T-helper 1 cell (primary cell): ENCODE measurements at places on chromosomes 11 and 22.

DNA sequence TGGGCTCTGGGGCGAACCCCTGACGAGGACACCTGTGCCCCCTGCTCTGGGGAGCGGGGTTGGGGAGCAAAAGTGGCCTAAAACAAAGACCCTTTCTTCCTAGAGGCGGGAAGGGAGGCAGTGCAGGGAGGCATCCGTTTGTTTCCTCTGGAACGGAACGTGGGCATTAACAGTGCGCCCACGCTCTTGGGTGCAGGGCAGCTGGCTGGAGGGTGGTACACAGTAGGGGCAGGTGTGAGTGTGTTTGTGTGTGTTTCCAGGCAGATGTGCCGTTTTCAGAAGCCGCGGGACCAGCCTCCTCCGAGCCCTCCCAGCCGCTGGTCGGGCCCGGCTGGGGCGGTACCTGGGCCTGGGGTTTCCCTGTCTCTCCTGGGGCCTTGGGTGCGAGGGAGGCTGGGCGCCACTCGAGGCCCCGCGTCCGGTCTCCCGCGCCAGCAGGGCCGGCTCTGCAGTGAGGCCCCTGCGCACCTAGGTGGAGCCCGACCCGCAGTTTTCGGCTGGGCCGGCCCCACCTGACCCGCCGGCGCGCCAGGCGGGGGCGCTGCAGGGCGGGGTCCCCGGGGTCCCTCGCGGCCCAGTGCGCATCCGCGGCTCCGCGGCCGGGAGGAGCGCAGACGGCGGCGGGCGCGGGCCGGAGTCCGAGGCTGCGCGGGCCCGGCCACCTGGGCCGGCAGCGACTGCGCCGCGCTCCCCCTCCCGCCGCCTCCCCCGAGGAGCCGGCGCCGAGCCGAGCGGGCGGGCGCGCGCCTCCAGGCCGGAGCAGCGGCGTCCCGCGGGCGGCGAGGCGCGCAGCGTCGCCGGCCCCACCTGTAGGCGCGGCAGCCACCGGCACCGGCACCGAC lies 1252.7 kb downstream of the BRD1 start:
- no peak for DNase-seq

GRCh38 chr11:115627071-115627470 lies 122.9 kb upstream of the CADM1 start:
- DNase-seq = no peak

- no peak for DNase-seq
These were observed 7.3 kb downstream of the CABP7 start for GRCh38 chr22:29727131-29727523.

GRCh38 chr11:62333768-62334167 lies 3.5 kb upstream of the ASRGL1 start:
- no peak for DNase-seq

GRCh38 chr22:44462246-44463010 lies 35.6 kb downstream of the RTL6 start:
- DNase-seq = no peak

DNA sequence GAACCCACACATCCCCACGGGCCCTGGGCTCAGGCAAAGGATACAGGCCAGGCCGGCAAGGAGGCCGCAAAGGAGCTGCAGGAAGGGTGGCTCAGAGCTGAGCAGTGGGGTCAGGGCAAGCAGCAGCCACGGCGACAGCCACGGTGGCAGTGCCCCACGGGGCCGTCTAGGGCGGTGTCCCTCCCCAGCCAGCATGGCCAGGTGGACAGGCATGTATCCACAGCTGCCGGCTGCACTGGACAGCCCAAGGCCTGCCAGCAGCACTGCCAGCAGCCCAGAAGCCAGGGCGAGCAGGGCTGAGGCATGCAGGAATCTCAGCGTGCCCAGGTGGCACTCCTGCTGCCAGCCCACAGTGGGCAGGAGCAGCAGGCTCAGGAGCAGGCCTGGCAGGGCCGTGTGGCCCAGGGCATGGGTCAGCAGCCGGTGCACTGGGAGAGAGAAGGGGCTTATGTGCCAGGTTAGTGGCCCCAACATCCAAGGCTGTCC lies 3.9 kb downstream of the RHBDD3 start:
- DNase-seq = no peak

DNA sequence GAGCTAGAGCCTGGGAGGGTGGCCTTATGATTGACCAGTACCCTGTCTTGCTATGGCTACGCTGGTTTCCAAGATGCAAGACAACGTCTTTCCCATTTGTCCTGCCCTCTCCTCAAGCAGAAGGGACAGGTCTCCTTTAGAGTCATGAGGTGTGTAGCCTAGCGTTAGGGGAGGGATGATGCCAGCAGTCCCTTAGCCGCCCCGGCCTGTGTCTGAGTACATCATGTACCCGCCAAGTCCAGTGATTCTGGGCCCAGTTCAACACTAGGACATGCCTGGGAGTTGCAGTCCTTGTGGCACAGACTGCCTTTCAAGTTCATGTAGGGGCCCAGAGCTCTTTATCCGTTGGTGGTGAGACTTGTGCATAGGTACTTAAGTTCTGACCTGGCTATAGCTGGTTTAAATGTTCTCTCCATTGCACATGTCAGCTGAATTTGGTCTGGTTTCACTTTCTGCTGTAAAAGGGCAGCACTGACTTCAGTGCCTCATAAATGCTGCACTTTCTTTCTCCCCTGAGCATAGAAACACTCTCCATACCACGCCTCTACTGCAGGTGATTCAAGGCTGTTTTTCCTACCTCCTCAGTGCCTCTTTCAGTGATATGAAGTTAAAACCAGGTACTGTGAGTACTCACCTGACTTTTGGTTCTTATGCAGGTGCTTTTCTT lies 151.1 kb downstream of the METTL15 start:
- no peak for DNase-seq

DNA sequence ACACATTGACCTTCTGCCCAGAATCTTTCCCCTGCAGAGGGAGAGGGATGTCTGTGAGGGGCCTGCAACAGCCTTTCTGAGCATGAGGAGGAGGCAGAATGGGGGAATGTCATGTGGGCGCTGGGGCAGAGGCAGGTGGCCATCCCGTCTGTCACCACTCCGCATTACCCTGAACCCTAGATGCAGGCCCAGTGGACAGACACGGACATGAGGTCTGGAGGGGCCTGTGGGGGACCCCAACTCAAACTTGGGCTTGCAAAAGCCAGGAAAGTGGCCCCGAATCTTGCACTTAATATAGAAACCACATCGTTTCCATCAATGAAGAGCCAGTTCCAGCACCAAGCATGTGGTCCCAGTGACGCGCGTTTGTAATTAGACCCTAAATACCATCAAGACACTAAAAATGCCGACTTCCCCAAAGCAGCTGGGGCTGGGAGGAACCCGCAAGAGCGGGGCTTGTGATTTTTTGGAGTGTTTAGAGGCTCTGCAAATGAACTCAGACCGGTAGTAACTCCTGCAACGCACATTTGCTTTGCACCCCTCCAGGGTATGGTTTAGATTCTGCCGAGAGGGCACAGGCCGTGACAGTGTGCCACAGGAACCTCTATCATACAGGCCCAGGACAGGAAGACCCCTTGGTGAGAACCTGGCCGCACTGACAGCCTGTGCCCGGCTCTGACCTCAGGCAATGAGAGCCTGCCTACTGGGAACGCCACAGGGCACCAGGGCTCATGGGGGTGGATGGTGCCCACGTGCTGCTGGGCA lies 109.3 kb downstream of the CTTN start:
- no peak for DNase-seq

GRCh38 chr22:46595545-46595944 lies 24.6 kb upstream of the GRAMD4 start:
- no peak for DNase-seq

DNA sequence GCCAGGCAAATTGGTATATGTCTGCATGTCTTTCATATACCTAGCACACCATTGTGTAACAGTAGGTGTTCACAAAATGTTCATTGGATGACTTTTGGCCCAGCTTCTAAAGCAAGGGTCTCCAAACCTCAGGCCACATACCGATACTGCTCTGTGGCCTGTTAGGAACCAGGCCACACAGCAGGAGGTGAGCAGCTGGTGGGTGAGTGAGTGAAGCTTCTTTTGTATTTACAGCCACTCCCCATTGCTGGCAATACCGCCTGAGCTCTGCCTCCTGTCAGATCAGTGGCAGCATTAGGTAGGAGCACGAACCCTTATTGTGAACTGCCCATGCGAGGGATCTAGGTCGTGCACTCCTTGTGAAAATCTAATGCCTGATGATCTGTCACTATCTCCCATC lies 836.6 kb downstream of the NTM start:
- DNase-seq = no peak

DNA sequence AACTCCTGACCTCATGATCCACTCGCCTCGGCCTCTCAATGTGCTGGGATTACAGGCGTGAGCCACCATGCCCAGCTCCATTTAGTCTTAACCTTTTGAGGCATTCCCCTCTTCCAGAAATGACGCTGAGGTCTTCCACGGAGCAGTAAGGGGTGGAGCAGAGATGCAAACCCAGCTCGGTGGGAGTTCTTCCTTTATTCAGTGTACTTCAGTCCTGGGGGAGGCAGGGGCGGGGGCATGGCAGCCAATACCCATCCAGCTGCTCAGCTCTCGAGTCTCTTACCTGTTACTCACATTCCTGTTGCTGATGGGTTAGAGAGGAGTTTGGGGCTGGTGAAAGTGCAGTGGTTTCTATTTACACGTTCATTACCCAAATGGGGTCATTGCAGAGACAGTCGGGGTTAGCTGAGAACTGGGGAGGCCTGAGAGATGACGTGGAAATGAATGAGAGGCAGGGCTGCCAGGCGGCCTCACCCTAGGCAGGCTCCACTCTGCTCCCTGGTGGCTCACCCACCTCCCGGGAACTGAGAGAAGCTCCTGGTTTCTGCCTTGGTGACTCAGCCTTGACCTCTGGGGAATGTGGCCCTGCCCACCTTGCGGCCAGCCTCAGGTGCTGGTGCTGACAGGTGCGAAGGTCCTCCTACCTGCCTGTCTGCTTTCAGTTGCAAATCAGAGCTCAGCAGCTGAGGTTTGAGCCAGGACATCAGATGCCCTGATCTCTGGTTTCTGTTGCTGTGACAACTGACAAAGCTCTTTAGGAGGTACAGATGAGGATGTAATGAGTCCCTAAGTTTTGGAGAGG lies 13.4 kb upstream of the ST14 start:
- no peak for DNase-seq

DNA sequence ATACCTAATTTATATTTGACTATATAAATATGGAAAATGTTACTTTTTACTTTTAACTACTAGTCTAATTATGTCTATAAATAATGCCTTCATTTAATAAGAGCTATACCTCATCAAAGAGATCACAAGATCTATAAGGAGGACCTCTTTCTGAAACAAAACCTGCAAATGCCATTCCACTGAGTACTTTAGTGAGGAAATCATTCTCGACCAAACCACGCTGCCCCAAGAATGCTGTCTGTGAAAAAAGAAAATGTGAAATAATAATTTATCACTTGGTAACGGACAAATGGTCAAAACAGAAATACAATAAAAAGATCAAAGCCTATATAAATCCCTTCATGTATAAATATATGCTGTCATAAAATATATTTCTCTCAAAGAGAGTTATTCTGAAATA lies 301.7 kb downstream of the SBF2 start:
- DNase-seq = no peak

- DNase-seq = no peak
These were observed 34.8 kb upstream of the PSMA1 start for GRCh38 chr11:14554959-14555358.

GRCh38 chr22:25677631-25678030 lies 64.4 kb upstream of the MYO18B start:
- DNase-seq = no peak

DNA sequence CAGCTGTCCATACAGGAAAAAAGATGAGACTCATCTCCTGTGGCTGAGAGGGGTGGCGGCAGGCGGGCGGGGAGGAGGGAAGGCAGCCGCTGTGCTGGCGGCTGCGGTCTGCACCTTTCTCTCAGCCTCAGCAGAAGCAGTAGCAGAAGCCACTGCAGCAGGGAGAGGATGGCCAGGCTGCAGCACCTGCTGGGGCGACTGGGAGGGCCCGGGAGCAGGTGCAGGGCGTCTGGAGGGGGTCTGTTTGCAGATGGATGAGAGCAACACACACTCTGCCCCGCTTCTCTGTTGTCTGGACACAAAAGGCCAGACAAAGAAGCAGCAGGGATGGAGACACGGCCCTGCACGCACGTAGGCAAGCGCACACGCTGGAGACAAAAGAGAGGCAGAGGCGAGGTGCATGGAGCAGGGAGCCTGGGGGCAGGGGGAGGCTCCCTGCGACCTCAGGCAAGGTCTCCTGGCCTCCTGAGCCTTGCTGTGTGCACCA lies 9.3 kb upstream of the MIAT start:
- DNase-seq = no peak

GRCh38 chr22:50730013-50730891 lies 7.8 kb upstream of the ACR start:
- DNase-seq = no peak

GRCh38 chr11:85423316-85423715 lies 203.8 kb downstream of the DLG2 start:
- no peak for DNase-seq

DNA sequence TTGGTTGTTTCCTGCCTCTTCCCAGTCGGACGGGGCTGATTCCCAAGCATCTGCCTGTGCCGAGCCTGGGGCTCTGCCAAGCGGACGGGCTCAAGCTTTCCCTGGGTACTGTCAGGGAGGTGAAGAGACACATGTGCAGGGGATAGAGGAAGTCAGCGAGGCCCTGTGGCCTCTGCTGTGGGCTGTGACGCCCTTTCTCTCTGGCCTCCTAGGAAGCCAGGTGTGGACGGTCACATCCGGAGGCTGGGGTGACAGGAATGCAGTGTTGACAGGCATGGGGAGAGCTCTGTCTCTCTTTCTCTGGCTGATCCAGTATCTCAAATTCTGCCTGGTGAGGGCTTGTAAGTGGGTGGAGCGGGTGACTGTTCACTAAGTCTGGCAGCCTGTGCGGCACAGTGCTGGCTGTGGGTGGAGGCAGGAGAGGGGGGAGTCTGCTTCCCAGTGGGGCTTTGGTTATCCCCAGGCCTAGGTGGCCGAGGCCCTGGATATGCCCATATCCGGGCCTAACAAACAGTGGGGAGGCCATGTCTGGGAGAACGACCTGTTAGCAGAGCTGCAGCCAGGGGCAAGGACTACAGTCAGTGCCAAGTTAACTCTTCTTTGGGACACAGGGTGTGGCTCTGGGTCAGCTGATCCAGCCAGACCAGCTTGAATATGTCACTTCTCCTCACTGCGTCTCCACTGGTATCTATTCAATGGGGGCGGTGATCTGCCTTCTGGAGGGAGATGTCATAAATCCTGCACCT lies 1.9 kb downstream of the KCTD17 start:
- no peak for DNase-seq

GRCh38 chr11:12717851-12718291 lies 43.6 kb downstream of the TEAD1 start:
- peak; percentile 24 for DNase-seq

- peak; percentile 30 for DNase-seq
These were observed 569 bp downstream of the FAM76B start for GRCh38 chr11:95788921-95789505.

GRCh38 chr11:95698676-95699557 lies 90.7 kb downstream of the FAM76B start:
- DNase-seq = no peak

DNA sequence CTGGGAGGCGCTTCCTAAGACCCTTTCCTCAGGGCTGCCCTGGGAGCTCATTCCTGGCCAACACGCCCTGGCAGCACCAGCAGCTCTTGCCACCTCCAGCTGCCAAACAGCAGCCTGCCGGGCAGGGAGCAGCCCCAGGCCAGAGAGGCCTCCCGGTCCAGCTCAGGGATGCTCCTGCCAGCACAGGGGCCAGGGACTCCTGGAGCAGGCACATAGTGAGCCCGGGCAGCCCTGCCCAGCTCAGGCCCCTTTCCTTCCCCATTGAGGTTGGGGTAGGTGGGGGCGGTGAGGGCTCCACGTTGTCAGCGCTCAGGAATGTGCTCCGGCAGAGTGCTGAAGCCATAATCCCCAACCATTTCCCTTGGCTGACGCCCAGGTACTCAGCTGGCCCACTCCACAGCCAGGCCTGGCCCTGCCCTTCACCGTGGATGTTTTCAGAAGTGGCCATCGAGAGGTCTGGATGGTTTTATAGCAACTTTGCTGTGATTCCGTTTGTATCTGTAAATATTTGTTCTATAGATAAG lies 7.6 kb downstream of the SLC39A13 start:
- DNase-seq = no peak
